HepG2 (cell line): ENCODE measurements at places on chromosomes 4 and X. TPM values are rescaled to one million over a fixed set of nuclear protein-coding genes. Genes with fewer than 3 reads are reported as not detected.

- DNase-seq = no peak
These were observed 15.2 kb downstream of the GAB1 start for GRCh38 chr4:143351774-143352451.

GRCh38 chr4:128728190-128728589 is 81.3 kb upstream of the JADE1 start:
- no peak for DNase-seq

DNA sequence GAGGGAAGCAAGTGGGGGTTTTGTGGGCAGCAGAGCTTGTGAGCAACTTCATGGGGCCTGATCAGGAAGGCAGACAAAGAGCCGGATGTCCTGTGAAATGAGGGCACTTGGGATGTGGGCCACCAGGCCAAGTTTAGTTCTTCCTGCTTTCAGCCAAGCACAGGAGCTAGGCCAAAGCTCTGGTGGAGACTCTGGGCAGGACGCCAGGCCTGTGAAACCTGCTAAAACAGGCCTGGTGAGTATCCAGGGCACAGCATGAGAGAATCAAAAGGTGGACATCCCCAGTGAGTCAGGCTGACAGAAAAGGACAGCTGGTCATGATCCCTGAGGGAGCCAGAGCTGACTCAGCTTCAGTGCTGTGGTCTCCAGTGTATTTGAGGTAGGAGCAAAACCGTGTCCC is 95.7 kb downstream of the NPNT start:
- no peak for DNase-seq

- no peak for DNase-seq
These were observed 291.2 kb upstream of the HS3ST1 start for GRCh38 chr4:11719879-11720278.

- DNase-seq = no peak
These were observed 124.5 kb downstream of the ATXN3L start for GRCh38 chrX:13195340-13195739.

GRCh38 chrX:71454222-71454621 is 78.7 kb upstream of the OGT start:
- DNase-seq = no peak

GRCh38 chr4:145786261-145786660 is 106.3 kb downstream of the C4orf51 start:
- DNase-seq = no peak

- DNase-seq = no peak
These were observed 24.9 kb upstream of the RPL39 start for GRCh38 chrX:119816300-119816699.

GRCh38 chr4:104722467-104722866 is 227.8 kb upstream of the CXXC4 start:
- DNase-seq = no peak

GRCh38 chr4:23700197-23700596 is 189.7 kb downstream of the PPARGC1A start:
- no peak for DNase-seq

GRCh38 chr4:185761352-185762235 is 50.4 kb downstream of the SORBS2 start:
- DNase-seq = no peak

- no peak for DNase-seq
These were observed 81.0 kb downstream of the BCOR start for GRCh38 chrX:40016749-40017148.

- peak; percentile 74 for DNase-seq
These were observed 49.4 kb downstream of the UGT2B10 start for GRCh38 chr4:68865188-68865638.

DNA sequence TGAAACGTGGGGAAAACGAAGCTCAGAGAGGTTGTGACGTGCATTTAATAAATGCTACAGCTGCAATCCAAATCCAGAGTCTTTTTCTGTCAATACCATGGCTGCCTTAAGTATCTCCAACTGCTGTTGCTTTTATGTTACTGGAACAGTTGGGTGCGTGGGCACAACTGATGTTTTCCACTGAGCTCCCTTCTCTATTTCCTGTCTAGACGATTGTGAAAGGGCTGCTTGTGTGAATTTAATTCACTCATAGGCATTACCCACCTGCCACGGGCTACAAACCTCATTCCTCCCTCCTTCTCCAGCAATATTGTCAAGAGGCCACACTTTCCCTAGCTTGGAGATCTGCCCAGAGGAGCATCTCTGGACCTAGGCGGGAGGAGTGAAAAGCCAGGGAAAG is 526.0 kb downstream of the MID1IP1 start:
- no peak for DNase-seq

DNA sequence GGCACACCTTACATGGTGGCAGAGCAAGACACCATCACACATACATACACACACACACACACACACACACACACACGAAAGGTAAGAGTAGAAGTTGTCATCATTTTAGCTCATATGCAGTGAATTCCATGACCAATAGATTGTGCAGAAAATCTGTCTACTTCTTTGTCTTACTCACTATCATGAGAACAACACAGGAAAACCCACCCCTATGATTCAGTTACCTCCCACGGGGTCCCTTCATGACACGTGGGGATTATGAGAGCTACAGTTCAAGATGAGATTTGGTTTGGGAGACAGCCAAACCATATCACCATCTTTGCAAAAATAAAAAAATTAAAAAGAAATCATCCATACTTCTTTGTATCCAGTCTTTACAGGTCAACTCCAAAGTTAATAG is 221.1 kb downstream of the BMPR1B start:
- DNase-seq = no peak

GRCh38 chr4:167238226-167238625 is 3.9 kb upstream of the SPOCK3 start:
- DNase-seq = no peak

DNA sequence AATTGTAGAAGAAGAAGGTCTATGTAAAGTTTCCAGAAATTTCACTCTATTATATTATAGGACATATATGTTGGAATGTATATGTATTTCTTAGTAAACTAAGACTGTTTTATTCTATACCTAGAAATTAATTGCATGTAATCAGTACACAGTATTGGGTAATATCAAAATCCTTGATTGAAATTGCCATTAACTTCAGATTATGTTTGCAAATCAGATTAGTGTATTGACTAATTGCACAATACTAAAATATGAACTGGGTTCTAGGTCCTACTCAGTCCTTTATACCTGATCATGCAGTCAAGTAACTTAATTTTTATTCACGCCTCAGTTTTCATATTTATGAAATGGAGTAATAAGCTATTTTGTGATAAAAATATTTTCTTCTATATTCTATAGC is 950.3 kb upstream of the ADGRL3 start:
- no peak for DNase-seq

DNA sequence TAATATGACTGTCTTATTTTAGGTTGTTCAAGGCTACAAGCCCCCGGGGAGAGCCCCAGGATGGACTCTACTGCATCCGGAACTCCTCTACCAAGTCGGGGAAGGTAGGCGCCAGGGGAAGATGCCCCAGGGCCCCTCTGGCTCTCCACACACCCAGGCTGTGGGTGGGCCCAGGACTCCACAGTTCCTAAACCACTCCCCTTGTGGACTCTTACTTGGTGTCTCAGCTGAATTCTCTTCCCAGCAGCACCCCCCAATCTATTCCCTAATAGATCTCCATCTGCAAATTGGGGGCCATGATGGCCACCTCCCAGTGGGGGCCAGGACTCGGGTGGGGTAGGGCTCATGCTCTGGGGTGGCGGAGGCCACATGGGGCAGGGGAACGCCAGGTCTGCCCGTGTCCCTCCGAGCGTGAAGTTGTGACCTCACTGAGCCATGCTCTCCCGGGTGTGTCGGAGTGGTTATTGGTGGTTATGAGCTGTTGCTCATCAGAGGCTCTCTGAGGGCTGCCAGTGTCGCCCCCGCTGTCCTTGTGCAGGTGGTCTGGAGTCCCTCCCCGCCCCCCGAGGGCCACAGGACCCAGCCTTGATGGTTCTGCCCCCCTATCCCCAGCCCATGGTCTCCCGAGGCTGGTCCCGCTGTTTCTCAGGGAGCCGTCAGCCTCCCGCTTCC is 11.2 kb upstream of the ADD1 start:
- DNase-seq = no peak

DNA sequence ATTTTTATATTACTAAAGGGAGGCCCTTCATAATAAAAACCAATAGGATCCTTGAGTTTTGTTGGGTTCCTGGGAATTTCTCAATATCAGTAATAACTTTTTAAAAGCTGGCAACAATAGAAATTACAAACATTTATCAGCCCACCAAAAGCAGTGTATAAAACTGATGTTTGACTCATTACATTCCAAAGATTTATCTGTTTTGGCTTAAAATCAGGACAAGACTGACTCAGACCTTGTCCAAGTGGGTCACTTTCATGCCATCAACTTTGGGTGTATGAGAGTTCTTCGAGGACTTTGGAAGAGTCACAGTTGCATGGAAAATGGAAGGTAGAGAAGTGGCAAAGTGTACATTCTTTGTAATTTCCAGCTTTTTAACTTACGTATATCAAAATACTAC is 102.8 kb downstream of the FRMPD4 start:
- DNase-seq = no peak

GRCh38 chrX:16743604-16744325 is 24.4 kb downstream of the SYAP1 start:
- DNase-seq = no peak

DNA sequence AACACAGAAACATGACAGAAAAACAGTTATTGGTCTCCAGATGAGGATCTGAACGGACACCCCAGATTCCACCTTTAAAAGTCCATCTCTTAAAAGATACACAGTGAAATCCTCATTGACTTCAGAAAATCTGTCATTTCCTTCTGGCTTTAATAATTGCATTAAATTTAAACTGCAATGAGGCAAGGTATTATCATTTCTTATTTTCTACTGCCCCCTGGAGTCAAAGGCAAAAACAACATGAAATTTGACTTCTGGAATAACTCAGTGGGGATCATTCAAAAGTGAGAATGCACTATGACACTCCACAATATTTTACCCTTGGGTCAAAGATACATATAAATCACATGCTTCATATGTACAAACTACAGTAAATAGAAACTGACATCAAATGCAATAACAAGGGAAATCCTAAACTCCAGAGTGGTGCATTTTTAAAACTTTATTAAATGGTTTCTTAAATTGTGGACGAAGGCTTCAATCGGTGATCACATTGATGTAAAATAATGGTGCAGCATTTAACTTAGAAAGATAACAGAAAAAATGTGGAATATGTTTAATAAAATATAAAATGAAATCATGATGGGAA is 56.4 kb upstream of the SPANXN1 start:
- DNase-seq = peak; percentile 0

GRCh38 chrX:53483838-53484405 is 49.8 kb upstream of the HSD17B10 start:
- no peak for DNase-seq

DNA sequence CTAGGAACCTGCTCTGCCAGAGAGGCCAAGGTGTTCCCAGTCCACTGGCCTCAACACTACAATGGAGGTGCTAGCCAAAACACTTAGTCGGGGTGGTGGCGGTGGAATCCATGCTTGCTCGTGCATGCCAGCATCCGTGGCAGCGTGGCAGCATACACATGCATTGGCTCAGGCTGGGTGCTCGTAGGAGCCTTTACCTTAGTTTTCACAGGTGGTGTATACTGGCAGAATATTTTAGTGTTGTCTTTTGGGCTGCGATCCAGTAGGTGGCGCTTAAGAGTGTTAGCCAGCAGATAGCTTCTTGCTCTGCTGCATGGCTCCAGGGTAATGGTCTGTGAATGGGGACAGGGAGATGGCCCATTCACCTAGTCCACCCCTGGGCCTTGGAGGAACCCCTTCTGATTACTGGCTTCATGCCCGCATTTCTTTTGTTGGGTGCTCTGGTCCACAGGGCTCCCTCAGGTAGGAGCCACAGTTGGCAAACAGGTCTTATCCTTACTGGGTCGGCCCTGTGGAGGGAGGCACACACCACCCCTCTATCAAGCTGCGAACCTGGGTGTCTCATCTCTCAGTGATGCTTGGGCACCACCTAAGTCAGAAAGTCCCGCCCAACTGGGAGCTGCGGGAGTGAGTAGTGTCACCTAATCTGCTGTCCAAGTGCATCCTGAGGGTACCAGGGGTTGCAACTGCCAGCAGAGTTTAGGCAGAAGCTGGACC is 40.0 kb downstream of the RIPPLY1 start:
- peak; percentile 3 for DNase-seq

- DNase-seq = no peak
These were observed 146.6 kb upstream of the CPEB2 start for GRCh38 chr4:14855719-14856061.

DNA sequence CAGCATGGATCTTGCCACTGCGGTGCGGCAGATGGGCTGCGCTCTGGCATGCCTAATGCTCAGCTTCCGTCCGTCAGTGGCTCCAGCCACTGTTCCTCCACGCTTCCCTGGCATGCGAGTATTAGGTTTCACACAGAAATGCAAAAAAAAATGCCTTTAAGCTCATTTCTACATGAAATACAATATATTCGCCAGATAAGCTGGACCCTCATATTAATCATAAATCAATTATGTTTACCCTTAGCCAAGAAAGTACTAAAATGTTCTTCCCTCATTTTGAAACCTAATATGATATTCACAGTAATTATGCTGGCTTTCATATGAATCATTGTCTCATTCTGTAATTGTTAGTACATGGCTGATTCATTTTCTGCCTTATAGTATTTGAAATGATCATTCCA is 115.5 kb upstream of the FAM241A start:
- DNase-seq = no peak

DNA sequence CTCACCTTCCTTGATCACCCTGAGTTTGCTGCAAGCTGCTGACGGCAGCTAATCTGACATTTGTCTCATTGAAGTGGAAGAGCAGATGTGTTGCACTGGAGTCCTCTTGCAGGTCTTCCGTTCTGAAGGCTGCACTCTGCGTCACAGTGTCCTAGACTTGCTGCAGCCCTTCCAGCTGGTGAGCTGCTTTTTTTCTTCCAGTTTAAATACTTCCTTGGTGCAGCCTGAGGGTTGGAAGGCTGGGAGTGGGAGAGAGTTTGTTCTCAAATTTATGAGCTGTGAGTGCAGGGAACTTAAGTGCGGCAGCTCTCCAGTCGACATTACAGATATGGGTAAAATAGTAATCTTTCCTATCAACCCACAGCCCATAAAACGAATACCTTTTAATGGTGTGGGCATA is 303.6 kb upstream of the FAT1 start:
- DNase-seq = no peak

Gene RAB33B
- total RNA-seq = 8.1 and 8.6 TPM in 2 replicates

Gene ALB
- total RNA-seq = 10,101 and 22,625 TPM in 2 replicates

Gene EMCN
- not detected in 2 replicates for total RNA-seq

Gene UGT2B7
- 41.8 and 41.9 TPM in 2 replicates for total RNA-seq

Gene NPY2R
- not detected in 2 replicates for total RNA-seq

Gene PDS5A
- total RNA-seq = 57.0 and 77.4 TPM in 2 replicates

Gene EDA2R
- total RNA-seq = 9.3 and 10.0 TPM in 2 replicates

Gene HMX1
- not detected in 2 replicates for total RNA-seq

Gene VCX3B
- not detected in 2 replicates for total RNA-seq

Gene GABRG1
- not detected in 2 replicates for total RNA-seq
